ENCODE measurements at places on chromosomes 2 and 18. TPM values are rescaled to one million over a fixed set of nuclear protein-coding genes. Genes with fewer than 3 reads are reported as not detected.
A peak's percentile ranks its signal among the peaks of the same experiment; 100 is the strongest.

DNA sequence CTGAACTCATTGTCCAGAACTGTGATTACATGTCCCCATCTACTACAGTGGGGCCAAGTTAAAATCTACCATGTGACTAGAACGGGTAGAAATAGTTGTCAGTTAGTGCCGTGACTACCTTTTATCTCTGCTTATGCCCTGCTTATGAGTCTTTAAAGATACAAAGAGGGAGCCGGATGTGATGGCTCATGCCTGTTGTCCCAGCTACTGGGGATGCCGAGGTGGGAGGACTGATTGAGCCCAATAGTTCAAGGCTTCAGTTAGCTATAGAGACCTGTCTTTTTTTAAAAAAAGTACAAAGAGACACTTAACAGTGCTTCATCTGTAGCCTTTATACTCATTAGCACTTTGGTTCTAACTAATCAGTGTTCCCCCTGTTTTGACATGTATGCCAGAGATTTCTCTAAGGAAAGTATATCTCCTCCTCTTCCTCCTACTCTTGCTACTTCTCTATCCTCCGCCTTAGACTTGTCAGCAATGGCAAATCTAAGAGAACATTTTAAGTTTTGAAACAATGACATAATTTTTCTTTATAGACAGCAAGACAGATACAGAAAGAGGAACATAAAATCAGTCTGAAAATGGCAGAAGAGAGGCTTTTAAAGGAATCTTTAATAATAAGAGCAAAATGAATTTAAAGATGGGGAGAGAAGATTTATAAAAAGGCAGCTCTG is 45.0 kb downstream of the NBEAL1 start:
- no peak for DNase-seq

- DNase-seq = no peak
Measured at GRCh38 chr2:209322041-209322440, 101.8 kb upstream of the MAP2 start.

GRCh38 chr18:58953627-58954026 is 89.0 kb downstream of the ZNF532 start:
- peak; percentile 62 for DNase-seq

DNA sequence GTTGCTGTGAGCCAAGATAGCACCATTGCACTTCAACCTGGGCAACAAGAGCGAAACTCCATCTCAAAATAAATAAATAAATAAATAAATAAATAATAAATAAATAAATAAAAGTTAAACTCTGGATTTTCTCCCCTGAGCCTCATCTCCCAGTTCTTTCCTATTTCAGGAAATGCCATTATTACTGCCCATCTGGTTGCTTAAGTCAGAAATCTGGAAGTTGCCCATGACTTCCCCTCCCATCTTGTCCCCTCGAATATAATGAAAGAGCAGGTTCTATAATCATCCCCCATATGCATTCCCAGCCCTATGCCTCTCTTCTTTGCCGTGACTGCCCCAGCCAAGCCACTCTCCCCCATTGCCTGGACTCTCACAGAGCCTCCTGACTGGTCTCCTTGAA is 4.2 kb upstream of the PSD4 start:
- DNase-seq = no peak

GRCh38 chr2:113762377-113763118 is 6.1 kb upstream of the SLC35F5 start:
- no peak for DNase-seq

- no peak for DNase-seq
Measured at GRCh38 chr2:120012363-120012762, 514 bp upstream of the EPB41L5 start.

- DNase-seq = no peak
Measured at GRCh38 chr2:85429213-85429923, 10.9 kb downstream of the SH2D6 start.

DNA sequence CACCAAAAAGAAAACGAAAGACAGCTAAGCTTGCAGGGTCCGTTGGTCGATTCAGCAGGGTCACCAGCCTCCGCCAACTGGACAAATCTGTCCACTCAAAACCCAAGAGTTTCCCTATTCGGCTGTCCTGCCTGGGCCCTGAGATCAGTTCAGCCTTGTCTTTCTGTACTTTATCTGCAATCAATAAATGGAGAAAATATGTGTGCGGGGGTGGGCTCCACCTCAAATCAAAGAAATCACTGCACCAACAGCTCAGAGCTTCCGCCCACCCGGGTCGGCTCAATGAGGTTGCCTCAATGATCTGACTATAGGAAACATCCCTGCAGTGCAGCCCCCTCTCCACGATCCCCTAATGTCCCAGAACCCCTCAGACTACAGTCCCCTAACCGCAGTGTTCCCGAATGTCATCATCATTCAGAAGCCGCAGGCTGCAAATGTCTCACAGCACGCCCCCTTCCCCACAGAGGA is 447 bp downstream of the GGCX start:
- DNase-seq = no peak

- DNase-seq = peak; percentile 62
Measured at GRCh38 chr2:85353876-85354285, 447 bp downstream of the RETSAT start.

The FRZB gene
- total RNA-seq = 1.1 TPM

The DNAJC10 gene
- 46.6 TPM for total RNA-seq

The GAL3ST2 gene
- total RNA-seq = not detected

The PCARE gene
- total RNA-seq = 0.84 TPM

The FAHD2A gene
- total RNA-seq = 46.3 TPM

All from left ventricle myocardium superior (tissue), 1 donor.